ENCODE measurements at places on chromosomes 2 and 18.

- no peak for DNase-seq
Measured at GRCh38 chr2:64980183-64980582, 9.0 kb upstream of the SLC1A4 start.

DNA sequence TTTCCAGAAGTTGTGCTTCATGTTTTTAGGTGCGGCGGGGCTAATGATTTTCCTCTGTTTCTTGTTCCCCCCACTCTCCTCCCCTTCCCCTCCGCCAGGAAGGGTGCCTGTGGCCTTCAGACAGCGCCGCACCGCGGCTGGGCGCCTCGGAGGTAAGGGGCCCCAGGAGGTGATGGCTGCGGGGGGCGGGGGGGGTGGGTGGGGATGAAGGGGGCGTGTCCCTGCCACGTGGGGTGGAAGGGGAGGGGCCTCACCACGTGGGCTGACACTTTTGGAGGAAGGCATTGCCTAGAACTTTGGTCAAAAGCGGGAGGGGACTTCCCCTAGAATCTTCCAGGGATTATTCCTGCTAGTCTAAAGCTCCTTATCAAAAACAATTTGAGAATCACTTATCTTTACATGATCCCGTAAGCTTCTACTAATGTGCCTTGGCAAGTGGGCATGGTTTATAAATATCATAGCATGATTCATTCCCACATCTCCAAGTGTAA lies 83.1 kb downstream of the FAM210A start:
- no peak for DNase-seq

- DNase-seq = no peak
Measured at GRCh38 chr2:133495226-133495625, 73.0 kb downstream of the NCKAP5 start.

DNA sequence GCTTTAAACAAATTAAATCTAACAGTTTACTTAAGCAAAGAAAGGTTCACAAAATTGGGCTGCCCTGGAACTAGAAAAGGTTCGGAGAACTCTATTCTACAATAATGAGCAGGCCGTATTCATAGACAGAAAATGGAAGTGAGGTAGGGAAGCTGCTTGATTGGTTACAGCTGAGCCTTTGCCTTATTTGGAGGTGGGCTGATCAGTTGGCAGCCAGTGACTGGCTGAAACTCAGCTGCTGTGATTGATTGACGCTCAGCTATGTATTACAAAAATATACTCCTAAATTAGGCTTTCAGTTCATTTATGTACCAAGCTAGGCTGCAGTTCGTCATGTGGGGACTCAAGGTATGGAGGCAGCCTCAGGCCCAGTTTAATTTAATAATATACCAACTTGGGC lies 42.3 kb upstream of the TTR start:
- no peak for DNase-seq

DNA sequence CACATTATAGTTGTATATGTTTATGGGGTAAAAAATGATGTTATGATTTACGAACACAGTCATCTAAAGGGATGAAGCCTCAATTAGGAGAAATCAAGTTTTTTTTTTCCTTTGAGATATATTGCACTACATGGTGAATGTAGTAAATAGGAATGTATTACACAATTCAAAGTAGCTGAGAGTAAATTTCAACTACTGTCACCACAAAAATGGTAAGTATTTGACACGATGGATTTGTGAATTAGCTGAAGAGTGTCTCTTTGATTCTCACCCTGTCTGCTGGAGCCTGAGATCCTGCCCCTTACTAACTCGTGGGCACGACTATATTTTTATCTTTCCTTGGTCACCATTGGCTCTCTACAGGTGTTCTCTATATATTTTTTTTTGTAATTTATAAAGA lies 540.4 kb upstream of the DSEL start:
- DNase-seq = no peak

- DNase-seq = no peak
Measured at GRCh38 chr2:114022360-114023085, 132.6 kb downstream of the ACTR3 start.
